Activated B cell treated with CpG ODN at 0.5 μM for 24 hours (primary cell): ENCODE measurements at places on chromosomes 13 and 19.

GRCh38 chr13:28609926-28610325, 49.0 kb upstream of the POMP start:
- no peak for DNase-seq

DNA sequence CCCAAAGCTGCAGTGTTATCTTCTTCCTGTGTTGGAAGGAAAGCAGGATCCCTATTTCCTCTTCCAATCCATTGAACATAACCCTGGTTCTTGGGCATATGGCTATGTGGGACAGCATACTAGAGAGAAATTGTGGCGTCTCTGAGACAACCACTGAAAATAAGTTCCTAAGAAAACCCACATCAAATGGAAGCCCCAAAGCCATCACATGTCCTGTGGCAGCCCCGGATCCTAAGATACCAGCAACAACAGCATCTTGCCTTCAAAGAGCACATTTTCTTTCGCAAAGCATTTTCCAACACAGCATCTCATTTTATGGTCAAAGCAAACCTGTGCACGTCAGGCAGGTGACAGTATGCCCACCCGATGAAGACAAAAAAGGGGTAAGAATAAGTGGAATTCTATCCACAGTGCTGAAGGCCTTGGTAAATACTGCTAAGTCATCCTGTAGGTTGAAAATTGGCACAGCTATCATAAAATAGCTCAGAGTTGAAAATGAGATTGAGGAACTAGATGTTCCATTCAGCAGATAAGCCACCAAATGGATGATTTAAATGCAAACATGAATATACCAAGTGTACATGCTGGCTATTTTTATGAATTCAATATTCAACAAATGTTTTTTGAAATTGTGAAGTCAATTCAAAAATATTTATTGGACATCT, 232.2 kb downstream of the DLEU7 start:
- DNase-seq, result no peak

- DNase-seq, result no peak
These were observed 9.4 kb downstream of the C3 start for GRCh38 chr19:6711078-6711361.

- DNase-seq, result no peak
These were observed 826.7 kb downstream of the DIAPH3 start for GRCh38 chr13:59337070-59337469.

- DNase-seq, result no peak
These were observed 413 bp downstream of the N4BP2L2 start for GRCh38 chr13:32538143-32538620.

GRCh38 chr13:23763318-23763717, 125.9 kb downstream of the MIPEP start:
- DNase-seq, result no peak

GRCh38 chr19:7441468-7442146, 47.2 kb downstream of the PEX11G start:
- no peak for DNase-seq
